Astrocyte of the spinal cord (primary cell): ENCODE measurements at places on chromosomes 11 and 22.

DNA sequence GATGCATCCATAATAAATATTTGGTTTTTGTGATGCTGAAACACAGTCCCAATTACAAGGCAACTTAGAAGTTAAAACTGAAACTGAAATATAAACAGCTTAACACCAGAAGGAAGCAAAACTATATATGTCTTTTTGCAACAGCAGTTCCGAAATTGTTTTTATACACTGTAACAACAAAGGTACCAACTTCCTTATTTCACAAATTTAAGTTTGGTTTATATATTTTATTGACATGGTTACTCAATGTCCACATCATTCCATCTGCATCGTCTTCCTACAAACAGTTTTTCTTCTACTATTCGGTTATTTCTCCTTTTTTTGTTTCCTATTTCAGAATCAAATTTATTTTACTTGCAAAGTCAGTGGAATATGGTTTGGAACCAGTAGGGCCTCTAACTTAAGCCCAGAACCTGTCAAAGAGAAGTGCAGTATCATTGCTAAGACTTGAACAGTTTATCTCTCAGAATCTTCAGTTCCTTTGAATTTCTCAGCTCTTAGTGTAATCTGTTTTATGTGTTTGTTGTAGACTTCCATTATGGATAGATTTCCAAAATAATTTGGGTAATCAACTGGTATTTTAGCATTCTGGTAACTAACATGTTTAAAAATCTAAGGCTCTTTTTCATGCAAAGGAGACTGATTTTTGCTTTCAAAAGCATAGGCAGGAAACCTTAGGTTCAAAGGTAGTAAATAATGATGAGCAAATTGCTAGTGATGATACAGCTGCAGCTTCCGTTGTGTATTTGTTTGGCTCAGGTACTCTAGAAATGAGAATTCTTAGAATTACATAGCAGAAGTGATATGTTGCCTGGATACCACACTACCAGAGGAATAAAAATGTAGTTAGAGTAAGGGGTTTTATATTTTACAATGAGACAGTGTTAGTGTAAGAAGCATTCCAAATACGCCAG lies 8.2 kb upstream of the HSPA8 start:
- DNase-seq: no peak

GRCh38 chr11:70367071-70367470 lies 31.3 kb upstream of the CTTN start:
- DNase-seq: peak; percentile 45

GRCh38 chr11:46265764-46266163 lies 11.7 kb upstream of the CREB3L1 start:
- DNase-seq: no peak

GRCh38 chr11:129620237-129621104 lies 195.2 kb upstream of the TMEM45B start:
- peak; percentile 15 for DNase-seq

DNA sequence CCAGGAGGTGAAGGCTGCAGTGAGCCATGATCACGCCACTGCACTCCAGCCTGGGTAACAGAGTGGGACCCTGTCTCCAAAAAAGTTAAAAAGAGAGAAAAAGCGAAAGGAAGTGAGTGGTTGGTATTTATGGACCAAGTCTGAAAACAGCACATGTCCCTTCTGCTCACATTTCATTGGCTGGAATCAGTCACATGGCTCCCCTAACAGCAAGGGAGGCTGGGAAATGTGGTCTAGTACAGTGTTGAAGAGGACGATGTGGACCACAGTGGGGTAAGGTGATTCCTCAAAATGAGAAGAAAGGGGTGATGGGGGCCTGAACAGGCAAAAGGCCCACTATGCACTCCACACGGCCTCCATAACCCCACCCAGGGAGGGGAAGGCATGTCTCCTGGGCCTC lies 32.5 kb upstream of the SMTN start:
- no peak for DNase-seq

DNA sequence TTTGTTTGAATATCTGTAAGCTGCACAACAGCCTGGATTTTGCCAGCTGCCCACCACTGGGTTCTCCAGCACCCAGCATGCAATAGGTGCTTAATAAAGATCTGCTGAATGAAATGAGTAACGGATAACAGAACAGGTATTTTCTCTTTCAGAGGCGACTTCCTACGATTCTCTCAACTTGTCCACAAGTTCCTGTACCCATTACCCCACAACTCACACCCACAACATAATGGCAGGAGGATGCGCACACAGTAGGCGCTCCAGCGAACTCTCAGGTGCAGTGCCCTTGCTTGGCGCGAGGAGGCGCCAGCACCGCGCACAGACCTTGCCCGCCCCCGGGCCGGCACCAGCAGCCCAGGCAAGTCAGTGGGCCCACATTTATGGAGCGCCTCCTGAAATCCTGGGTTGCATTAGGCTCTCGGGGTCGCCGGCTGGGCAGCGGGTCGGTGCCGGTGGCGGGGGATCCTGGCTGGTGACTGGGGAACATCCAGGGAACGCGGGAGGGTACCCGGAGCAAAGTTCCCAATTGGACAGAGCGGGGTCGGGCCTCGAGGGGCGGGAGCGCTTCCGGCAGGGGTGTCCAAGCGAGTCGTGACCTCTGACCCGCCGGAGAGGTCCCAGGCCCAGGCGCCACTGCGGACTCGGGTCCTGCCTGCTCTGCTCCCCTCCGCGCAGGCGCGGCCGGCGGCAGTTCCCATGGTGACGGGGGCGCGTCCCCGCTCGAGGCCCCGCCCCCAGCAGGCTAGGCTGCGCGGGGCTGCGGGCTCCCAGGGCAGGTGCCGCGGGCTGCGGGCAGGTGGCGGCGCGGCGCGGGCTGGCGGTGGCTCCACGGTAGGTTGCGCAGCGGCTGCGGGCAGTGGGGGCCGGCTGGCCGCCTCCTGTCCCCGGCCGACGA lies at the start of gene KIAA1671:
KIAA1671 (plus strand) TSS at position 775 of the 895 bp plus-strand sequence. CDS start 75,284 bp downstream, outside the sequence.
- peak; percentile 51 for DNase-seq

GRCh38 chr11:14774721-14775120 lies 117.3 kb downstream of the CYP2R1 start:
- no peak for DNase-seq

DNA sequence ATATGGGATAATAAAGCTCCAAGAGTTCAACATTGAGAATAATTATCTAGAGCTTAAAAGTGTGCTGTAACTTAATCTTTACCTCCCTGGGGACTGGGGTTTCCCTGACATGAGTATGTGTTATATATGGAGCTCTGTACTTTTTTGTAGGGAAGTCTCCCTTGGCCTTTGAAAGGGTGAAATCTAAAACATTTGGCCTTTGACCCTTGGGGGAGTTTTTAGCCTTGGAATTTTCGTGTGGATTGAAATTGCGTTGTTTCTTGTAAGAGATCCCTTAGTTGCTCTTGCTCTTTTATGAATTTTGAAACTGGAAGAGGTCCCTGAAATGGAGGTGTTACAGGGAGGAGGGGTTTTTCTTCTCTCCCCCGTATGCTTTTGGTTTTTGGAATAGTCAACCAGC lies 450.0 kb downstream of the NELL1 start:
- no peak for DNase-seq

DNA sequence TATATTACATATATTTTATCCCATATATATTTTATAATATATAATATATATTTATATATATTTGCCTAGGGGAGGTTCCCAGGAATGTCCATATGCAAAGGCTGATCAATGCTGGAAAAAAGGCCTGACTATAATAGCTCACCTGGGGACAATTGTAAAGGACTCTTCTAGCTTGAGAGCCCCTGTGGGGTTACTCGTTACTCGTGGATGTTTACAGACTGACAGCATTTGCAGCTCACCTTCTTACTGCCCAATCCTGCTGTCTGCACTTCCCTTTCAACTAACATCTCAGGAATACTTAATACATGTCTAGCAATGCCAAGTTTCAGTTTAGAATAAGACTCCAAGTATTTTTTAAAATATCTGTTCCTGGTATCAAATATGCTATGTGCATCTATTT lies 1365.4 kb upstream of the RAG2 start:
- no peak for DNase-seq

- no peak for DNase-seq
Observed at GRCh38 chr11:125342281-125342930, 153.7 kb downstream of the FEZ1 start.

DNA sequence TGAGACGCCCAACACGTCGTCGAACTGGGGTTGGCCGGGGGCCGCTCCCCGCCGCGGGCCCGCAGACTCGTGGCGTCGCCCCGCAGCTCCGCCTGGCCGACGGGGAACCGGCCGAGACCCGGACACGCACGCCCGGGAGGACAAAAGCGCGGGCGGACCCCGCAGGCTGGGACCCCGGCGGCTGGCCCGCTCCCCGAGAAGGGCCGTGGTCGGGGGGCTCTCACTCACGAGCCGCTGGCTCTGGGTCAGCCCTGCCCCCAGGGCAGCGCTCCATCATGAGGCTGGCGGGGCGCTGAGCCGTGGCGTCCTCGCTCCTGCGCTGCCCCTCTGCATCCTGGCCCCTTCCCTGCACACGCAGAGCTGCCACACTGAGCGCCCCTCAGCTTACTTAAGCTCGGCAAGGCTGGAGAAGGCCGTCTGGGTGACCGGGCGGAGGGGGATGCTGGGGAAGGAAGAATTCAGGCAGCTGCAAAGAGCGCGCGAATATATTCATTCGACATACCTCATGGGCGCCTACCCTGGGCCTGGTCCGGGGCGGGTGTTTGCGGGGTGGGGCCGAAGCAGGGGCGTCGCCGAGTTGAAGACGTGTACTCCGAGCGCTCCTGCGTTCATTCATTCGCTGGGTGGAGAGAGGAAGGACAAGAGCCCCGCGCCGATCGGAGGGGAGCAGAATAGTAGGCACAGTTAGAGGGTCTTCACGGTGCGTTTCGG lies 579 bp upstream of the CYB5R2 start:
- DNase-seq: peak; percentile 5

GRCh38 chr11:131423688-131424087 lies 53.3 kb downstream of the NTM start:
- DNase-seq: no peak

GRCh38 chr22:46695346-46696228 lies 42.5 kb downstream of the CERK start:
- no peak for DNase-seq

GRCh38 chr11:17855531-17856290 lies 121.1 kb downstream of the KCNC1 start:
- no peak for DNase-seq

GRCh38 chr11:128908391-128909246 lies 17.5 kb downstream of the KCNJ5 start:
- DNase-seq: peak; percentile 48
